ENCODE measurements at places on chromosomes 4 and X.

DNA sequence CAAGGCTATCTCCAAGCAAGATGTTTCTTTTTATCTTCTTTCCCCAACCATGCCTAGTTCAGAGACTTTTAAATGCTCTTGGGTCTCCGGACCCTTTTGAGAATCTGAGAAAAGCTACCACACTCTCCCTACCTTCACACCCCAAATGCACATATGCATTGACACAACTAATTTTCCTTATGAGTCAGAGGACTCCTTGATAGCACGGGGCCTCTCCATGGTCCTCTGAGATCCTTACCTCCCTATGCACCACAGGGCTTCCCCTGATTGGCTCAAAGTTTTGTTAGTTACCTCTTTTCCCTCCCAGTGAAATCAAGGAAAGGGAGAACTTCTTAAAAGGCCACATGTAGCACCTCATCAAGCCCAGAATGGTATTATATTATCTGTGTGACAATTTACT lies 86.8 kb upstream of the ATP6AP2 start:
- H3K36me3 ChIP-seq, result no peaks in the 10 kb centered on the region
- no peak for DNase-seq
- H3K27ac ChIP-seq, result no peak overlapping the region
- no peaks in the 10 kb centered on the region for H3K4me1 ChIP-seq
- no peak overlapping the region for H3K4me3 ChIP-seq

DNA sequence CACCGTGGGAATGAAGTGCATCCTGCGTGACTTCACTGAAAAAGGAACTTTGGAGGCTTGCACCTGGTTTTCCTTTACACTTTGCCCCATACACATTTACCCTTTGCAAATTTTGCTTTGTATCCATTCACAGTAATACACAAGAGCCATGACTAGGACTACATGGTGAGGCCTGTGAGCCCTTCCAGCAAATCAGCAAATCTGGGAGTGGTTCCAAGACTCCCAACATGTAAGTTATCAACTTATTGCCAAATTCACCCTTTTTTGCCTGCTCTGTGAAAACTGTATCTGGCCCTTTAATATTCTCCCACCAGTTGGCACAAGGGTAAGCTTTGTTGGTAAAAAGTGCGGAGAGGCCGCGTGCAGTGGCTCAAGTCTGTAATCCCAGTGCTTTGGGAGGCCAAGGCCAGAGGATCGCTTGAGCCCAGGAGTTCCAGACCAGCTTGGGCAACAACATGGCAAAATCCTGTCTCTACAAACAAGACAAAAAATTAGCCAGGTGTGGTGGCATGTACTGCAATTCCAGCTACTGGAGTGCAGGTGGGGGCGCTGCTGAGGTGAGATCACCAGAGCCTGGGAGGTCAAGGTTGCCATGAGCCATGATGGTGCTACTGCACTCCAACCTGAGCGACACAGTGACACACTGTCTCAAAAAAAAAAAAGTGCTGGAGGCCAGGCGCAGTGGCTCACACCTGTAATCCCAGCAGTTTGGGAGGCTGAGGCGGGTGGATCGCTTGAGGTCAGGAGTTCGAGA lies 5.0 kb downstream of the PRMT9 start:
- H3K4me3 ChIP-seq, result no peak overlapping the region
- no peak for DNase-seq
- H3K4me1 ChIP-seq, result peaks cover 11% of the 10 kb centered on the region
- H3K36me3 ChIP-seq, result peaks cover 15% of the 10 kb centered on the region
- no peak overlapping the region for H3K27ac ChIP-seq
- H3K27me3 ChIP-seq, result no peaks in the 10 kb centered on the region

- H3K4me3 ChIP-seq, result no peak overlapping the region
- no peak overlapping the region for H3K27ac ChIP-seq
- no peak for DNase-seq
- H3K27me3 ChIP-seq, result no peaks in the 10 kb centered on the region
- H3K36me3 ChIP-seq, result no peaks in the 10 kb centered on the region
Observed at GRCh38 chrX:97672138-97672537, 788.4 kb downstream of the RPA4 start.

DNA sequence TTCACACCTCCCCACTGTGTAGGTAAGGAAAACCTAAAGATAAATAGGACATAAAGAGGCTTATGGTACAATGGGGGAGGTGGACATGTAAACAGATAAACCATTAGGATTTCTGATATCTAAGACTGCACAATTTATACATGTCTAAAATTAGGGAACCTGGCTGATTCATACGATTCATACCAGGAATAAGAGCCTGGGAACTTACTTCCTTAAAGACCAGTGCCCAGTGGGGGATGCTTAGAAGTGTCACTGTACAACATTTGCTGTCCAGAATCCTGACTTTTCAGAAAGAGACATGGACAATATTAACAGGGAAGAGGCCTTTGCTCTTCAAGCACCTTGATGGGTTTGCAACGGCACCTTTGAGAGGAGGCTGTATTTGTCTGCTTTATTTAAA lies 116.8 kb upstream of the KIT start:
- peaks cover 4% of the 10 kb centered on the region for H3K27me3 ChIP-seq
- H3K4me1 ChIP-seq, result no peaks in the 10 kb centered on the region
- H3K36me3 ChIP-seq, result no peaks in the 10 kb centered on the region
- H3K4me3 ChIP-seq, result no peak overlapping the region
- H3K27ac ChIP-seq, result no peak overlapping the region

DNA sequence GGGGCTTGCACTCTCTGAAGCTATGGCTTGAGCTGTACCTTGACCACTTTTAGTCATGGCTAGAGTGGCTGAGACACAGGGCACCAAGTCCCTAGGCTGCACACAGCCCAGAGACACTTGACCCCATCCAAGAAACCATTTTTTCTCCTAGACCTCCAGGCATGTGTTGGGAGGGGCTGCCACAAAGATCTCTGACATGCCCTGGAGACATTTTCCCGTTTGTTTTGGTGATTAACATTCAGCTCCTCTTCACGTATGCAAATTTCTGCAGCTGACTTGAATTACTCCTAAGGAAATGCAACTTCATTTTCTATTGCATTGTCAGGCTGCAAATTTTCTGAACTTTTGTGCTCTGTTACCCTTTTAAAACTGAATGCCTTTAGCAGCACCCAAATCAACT lies 142.6 kb downstream of the TECRL start:
- no peaks in the 10 kb centered on the region for H3K36me3 ChIP-seq
- DNase-seq, result no peak
- H3K27ac ChIP-seq, result no peak overlapping the region

DNA sequence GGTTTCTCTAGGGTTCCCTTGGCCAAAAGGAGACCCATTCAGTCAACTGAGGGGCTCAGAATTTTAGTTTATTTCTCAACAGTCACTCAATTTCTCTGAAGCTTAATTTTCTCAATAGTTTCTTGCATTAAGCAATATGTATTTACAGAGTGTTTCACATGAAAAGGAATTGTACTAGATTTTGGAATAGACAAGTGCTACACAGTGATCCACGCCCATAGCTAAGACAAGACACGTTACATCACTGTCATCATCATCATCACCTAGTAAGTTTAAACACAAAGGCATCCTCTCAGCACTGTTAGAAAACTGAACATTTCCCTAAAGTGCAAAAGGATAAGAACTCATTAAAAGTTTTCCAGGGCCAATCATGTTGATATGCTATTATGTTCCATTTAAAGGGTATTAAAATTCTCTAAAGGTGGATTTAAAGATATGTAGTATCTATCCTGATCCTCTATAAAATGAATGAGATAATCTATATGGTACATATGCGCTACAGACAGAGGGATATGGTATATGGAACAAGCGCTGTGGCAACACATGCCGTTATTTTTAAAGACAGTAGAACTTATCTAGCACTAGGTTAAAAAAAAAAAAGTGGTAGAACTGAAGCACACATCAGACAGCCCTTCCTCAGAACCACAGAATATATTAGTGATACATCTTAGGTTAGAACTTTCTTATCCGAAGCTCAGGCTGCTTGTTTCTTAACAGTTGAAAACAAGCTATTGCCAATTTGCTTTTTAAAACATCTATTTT lies 12.1 kb downstream of the PPA2 start:
- H3K27me3 ChIP-seq, result no peaks in the 10 kb centered on the region
- H3K4me3 ChIP-seq, result no peak overlapping the region
- peaks cover 6% of the 10 kb centered on the region for H3K4me1 ChIP-seq
- H3K36me3 ChIP-seq, result peaks cover 13% of the 10 kb centered on the region
- no peak for DNase-seq

DNA sequence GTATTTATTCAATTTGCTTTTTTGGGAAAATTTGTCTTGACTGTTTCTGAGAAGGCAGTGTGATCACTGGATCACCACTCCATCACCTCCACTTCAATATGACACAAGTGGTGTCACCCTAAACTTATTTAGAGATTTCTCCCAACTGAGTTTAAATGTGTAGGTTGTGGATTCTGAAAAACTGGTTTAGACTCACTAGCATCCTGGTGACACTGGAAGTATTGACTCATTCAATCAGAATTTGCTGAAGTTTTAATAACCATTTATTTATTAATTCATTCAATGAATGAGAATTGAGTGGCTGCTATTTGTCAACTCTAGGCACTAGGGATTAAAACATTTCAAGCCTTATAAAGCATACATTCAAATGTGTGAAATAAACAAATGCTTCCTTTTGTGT lies 819.1 kb upstream of the EPHA5 start:
- no peak for DNase-seq
- H3K4me1 ChIP-seq, result no peaks in the 10 kb centered on the region
- no peak overlapping the region for H3K4me3 ChIP-seq
- H3K36me3 ChIP-seq, result no peaks in the 10 kb centered on the region
- H3K27me3 ChIP-seq, result no peaks in the 10 kb centered on the region
